ENCODE measurements at places on chromosomes 7 and 10. TPM values are rescaled to one million over a fixed set of nuclear protein-coding genes. Genes with fewer than 3 reads are reported as not detected.

DNA sequence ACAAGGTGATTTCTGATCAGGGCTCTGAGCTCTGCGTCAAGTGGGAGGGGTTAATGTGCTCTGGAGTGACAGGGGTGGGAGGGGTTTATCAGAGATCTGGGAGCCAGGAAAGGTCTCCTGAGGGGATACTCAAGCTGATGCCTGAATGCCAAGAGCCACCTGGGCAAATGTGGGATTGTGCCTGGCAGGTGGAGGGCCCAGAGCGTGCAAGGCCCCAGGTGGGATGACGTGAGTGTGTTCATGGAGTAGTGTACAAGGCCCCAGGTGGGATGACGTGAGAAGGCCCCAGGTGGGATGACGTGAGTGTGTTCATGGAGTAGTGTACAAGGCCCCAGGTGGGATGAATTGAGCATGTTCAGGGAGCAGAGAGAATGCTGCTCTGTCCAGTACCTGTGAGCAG lies 610.3 kb downstream of the PTPRN2 start:
- no peak for DNase-seq
- H3K36me3 ChIP-seq = no peaks in the 10 kb centered on the region
- H3K27ac ChIP-seq = no peak overlapping the region
- no peaks in the 10 kb centered on the region for H3K27me3 ChIP-seq
- no peaks in the 10 kb centered on the region for H3K4me1 ChIP-seq

GRCh38 chr7:139186146-139186545 lies 44.9 kb upstream of the UBN2 start:
- no peak overlapping the region for H3K27ac ChIP-seq
- no peak for DNase-seq
- no peak overlapping the region for H3K4me3 ChIP-seq
- no peaks in the 10 kb centered on the region for H3K36me3 ChIP-seq

GRCh38 chr7:32161708-32162107 lies 91.5 kb upstream of the PDE1C start:
- no peak overlapping the region for H3K27ac ChIP-seq
- no peaks in the 10 kb centered on the region for H3K4me1 ChIP-seq
- H3K4me3 ChIP-seq = no peak overlapping the region
- no peaks in the 10 kb centered on the region for H3K36me3 ChIP-seq
- no peak for DNase-seq

GRCh38 chr7:151146761-151147160 lies 20.7 kb downstream of the GBX1 start:
- peaks cover 2% of the 10 kb centered on the region for H3K36me3 ChIP-seq
- no peak overlapping the region for H3K4me3 ChIP-seq
- H3K27me3 ChIP-seq = no peaks in the 10 kb centered on the region
- DNase-seq = no peak

- H3K4me3 ChIP-seq = no peak overlapping the region
- no peak for DNase-seq
- no peaks in the 10 kb centered on the region for H3K4me1 ChIP-seq
- H3K27ac ChIP-seq = no peak overlapping the region
- H3K36me3 ChIP-seq = no peaks in the 10 kb centered on the region
Observed at GRCh38 chr10:59995862-59996261, 89.5 kb upstream of the CCDC6 start.

DNA sequence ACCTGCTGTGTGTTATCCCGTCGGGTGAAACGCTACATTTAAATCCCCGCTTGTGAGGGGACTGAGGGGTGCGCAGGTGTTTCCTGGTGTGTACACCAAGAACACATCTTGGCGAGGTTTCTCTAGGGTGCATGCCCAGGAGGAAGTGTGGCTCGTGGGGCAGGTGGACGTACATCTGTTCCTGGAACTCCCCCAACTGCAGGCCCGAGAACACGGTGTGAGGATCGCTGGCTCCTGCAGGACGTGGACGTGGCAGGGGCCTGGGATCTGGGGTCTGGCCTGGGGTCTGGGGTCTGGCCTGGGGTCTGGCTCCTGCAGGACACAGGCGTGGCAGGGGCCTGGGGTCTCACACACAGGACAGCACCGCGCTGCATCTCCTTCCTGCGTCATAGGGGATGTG lies 10.1 kb downstream of the KNDC1 start:
- H3K4me1 ChIP-seq = no peaks in the 10 kb centered on the region
- H3K36me3 ChIP-seq = peaks cover 9% of the 10 kb centered on the region
- H3K27me3 ChIP-seq = no peaks in the 10 kb centered on the region
- H3K27ac ChIP-seq = no peak overlapping the region
- no peak for DNase-seq
- H3K4me3 ChIP-seq = no peak overlapping the region

The PIK3CG gene
- 4.1 TPM for total RNA-seq

The NUTM2D gene
- total RNA-seq = 2.8 TPM
